ENCODE measurements at places on chromosomes 6 and 20.

DNA sequence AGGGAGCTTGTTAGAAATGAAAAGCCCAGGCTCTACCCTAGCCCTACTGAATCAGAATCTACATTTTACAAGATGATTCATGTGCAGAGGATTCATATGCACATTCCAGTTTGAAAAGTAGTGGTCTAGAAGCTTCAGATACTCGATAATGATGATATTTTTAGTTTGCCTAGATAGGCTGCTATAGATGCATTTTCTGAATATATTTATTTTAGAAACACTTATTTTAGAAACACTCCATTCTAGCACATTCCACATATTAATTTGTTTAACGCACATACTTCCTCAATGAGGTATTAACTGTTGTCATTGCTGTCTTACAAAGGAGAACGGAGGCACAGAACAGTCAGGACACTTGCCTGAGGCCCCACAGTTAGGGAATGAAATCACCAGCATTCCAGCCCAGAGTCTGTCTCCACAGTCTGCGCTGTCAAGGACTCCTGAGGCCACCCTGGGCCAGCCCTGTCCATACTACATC is 64.4 kb downstream of the SNAP25 start:
- DNase-seq, result no peak

- no peak for DNase-seq
Measured at GRCh38 chr6:106555767-106556166, 73.5 kb downstream of the RTN4IP1 start.

GRCh38 chr20:23923891-23924435 is 44.4 kb upstream of the CST5 start:
- no peak for DNase-seq

GRCh38 chr6:16157909-16158308 is 29.0 kb downstream of the MYLIP start:
- no peak for DNase-seq

DNA sequence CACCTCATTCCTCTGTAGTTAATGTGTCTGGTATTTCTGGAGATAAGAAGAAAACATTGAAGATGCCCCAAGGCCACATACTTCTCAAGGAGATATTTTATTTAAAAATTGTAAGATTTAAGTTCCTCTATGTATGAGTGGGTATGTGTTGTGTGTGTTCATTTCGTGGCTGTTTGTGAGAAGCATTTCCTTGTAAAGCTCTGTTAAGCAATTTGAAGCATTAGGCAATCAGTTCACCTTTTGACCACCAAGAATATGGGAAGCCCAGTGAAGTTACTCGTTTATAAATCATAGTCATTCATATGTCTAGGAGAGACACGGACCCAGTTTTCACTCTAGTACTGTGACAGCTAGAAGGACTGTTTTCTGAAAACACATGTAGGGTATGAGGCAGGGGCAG is 717.6 kb upstream of the MAP3K7 start:
- DNase-seq, result no peak

- no peak for DNase-seq
Measured at GRCh38 chr6:20118892-20119291, 93.4 kb downstream of the MBOAT1 start.

DNA sequence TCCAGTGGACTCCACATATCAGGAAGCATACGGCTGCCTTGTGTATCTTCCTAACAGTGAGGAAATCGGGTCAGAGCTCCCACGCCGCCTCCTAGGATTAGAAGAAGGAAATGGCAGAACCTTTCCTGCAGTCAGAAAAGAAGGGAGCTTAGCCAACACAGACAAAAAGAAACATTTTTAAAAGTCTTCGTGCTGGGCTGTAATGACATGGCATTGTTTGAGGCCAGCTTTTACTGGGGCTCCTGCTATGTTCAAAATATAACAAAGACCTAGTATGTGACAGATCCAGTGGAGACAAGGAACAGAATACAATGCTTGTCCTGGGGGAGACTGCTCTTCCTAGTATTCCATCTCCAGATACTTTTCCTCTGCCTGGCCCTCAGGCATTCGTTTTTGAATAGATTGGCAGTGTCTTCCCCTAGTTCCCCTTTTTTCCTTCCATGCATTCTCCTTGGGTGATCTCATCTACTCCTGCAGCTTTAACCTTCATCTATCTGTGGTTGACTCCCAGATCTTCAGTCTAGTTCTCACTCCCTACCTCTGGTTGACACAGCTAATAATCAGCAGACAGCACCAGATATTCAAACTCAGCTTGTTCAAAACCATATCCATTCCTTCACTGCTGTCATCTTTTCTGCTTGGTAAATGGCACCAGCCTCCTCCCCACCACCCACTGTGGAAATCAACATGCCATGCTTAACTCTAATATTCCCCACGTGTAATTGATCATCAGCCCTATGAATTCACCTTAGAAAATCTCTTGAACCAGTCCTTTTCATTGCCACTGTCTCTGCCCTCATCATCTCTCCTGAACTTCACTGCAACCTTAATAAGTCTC is 94.5 kb upstream of the VSTM2L start:
- DNase-seq, result no peak

DNA sequence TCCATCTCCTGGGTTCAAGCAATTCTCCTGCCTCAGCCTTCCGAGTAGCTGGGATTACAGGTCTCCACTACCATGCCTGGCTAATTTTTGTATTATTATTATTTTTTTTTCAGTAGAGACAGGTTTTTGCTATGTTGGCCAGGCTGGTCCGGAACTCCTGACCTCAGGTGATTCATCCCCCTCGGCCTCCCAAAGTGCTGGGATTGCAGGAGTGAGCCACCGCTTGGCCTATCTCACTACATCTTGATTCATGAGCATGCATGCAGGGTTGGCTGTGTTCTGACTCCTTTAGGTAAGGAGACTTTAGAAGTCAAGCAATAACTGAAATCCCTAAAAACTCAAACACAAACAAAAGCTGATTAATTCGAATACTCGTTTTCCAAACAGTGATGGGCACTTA is 80.9 kb downstream of the GJA1 start:
- DNase-seq, result no peak

DNA sequence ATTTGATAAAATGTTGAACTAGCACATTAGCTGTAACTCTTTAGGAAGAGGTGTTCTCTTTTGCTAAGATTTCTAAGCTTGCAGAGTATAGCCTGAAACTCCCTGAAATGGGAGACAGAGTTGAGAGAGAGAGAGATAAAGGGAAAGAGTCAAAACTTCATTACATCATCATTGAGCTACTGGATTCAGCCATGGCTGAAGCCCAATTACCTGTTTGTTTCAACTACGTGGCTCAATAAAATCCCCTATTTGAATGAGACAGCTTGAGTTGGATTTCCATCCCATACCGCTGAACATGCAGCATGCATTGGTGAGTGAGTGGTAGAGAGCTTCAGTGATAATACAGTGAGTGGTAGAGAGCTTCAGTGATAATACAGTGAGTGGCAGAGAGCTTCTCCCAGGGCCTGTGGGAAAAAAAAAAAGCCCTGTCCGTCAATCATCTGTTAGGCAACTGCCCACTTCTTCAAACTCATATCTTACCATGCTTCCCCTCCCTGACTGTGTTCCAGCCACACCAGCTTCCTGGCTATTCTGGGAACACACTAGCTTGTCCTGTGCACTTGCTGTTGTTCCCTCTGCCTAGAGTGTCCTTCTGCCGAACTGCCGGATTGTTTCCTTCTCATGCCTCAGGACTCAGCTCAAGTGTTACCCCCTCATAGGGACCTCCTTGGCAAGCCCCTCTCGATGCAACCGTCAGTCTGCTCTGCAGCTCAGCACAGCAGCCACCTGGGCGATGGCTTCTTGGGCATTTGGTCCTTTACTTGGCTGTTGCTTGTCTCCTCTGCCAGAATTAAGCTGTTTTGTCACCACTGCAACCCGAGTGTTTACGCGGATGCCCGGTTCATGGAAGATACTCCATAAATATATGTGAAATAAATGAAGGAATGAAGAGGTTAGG is 91.3 kb upstream of the EYA2 start:
- DNase-seq, result no peak

- no peak for DNase-seq
Measured at GRCh38 chr20:1427457-1428054, 34.7 kb upstream of the FKBP1A start.

GRCh38 chr6:159833997-159834603 is 34.0 kb downstream of the PNLDC1 start:
- DNase-seq, result no peak

GRCh38 chr6:69827276-69827893 is 30.6 kb upstream of the LMBRD1 start:
- DNase-seq, result no peak

- no peak for DNase-seq
Measured at GRCh38 chr6:128244751-128245405, 275.5 kb downstream of the PTPRK start.

- DNase-seq, result peak; percentile 83
Measured at GRCh38 chr6:52994839-52995088, 320 bp downstream of the GSTA4 start.

GRCh38 chr6:14858808-14859207 is 387.1 kb upstream of the JARID2 start:
- no peak for DNase-seq

- DNase-seq, result no peak
Measured at GRCh38 chr6:45555981-45556771, 178.4 kb upstream of the SUPT3H start.

GRCh38 chr20:47008842-47009518 is 114.3 kb downstream of the EYA2 start:
- no peak for DNase-seq

DNA sequence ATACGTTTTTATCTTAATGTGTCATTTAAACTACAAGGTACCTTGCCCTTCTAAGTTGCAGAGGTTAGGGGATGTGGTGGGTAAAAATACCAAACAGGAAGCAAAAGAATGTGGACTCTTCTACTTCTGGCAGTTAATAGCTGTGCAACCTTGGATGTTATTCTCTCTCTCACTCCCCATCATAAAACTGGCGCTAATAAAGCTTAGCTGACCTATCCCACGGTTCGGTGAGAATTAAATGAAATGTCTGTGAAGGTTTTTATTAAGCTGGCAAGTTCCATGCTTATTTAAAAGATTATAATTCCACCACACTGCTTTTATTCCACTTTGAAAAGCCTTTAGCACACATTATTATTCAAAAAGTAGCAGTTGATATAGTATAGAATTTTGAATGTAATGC is 127.8 kb upstream of the SLC22A23 start:
- no peak for DNase-seq

DNA sequence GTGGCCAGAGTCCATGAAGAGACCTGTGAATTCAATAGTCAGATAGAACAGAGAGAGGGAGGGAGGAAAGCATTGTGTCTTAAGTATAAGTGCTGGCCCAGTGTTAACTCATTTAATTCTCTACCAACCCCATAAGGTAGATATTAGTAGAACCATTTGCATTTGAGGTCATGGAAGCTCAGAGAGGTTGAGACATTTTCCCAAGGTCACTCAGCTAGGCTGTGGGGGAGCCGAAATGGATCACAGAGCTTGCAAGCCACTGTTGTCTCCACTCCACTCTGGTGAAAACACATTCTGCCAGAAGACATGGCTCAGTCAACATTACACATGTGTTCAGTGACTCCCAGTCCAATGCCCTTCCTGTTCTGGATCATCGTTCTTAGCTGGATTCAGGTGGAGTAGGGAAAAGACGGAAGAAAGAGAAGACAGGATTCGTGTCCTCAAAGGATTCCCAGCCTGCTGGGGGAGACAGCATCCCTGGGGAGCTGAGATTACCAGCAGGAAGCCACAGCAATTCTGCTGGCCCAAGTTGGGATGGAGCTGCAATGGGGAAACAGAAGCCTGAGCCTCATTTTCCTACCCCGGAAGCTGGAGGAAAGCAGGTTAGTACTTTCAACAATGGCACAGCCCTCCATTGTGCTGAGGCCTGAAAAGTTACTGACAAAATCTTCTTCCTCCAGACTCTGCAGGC is 27.0 kb upstream of the MDGA1 start:
- no peak for DNase-seq

GRCh38 chr6:137283940-137284810 is 65.0 kb upstream of the IFNGR1 start:
- no peak for DNase-seq

GRCh38 chr20:33306228-33306627 is 23.2 kb downstream of the BPIFB1 start:
- no peak for DNase-seq

DNA sequence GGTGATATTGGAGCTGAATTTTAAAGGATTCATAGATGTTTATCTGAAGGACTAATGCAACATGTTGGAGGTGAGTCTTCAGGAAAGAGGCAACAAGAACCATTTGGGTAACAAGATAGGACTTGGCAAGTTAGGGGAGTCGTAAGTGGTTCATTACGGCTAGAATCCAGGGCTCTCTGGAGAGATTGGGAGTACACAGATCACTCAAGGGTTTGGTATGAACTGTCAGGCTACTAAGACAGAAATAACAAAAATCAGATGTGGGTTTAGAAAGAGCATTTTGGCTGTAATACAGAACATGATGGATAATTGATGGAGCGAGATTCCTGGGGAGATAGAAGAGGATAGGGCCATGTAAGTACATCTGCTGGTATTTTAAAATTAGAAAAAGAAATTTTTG is 86.3 kb upstream of the ESR1 start:
- DNase-seq, result no peak

- DNase-seq, result no peak
Measured at GRCh38 chr6:10060004-10060403, 354.9 kb downstream of the TFAP2A start.

- DNase-seq, result no peak
Measured at GRCh38 chr20:60634491-60635172, 617.4 kb upstream of the CDH4 start.

- no peak for DNase-seq
Measured at GRCh38 chr6:28351493-28351925, 1.8 kb downstream of the ZKSCAN3 start.
